ENCODE measurements at places on chromosomes 12 and 14.

GRCh38 chr12:9951026-9951675 lies 19.0 kb upstream of the CLEC2A start:
- peak; percentile 7 for DNase-seq

DNA sequence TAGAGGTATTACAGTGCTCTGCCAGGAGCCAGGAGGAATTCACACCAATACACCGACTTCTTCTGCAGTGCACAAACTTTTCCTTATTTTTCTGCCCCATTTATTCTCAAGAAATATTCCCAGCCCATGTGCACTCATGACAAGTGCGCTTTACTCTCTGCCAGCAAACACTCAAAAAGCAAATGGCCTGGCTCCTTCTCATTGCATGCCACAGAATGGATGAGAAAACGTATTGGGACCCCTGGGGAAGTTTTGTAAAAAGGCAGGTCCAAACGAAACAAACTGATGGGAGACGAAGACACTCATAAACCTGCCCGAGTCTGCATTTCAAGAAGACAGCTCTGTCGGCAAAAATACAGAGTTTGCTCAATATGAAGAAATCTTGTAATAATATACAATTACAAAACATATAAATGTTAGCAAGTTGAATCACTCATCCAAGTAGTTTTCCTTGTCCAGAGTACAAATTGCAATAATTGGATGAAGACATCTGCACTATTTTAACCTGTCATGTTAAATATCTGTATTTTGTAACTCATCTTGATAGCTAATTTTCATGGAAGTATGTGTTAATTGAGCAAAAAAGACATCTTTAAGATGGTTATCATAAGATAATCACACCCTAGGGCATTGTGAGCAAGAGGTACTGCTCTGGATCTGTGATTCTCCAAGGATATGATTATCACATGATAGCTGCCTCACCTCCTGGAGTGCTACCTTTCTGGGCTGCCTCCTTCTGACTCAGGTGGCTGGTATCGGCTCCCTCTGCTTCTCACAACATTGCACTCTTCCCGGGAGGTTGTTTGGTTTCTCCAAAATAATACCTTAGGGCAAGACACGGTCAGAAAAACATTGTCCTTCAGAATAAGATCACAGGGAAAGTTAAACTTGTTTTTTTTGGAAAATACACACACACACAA lies 260.8 kb upstream of the G2E3 start:
- DNase-seq: no peak

DNA sequence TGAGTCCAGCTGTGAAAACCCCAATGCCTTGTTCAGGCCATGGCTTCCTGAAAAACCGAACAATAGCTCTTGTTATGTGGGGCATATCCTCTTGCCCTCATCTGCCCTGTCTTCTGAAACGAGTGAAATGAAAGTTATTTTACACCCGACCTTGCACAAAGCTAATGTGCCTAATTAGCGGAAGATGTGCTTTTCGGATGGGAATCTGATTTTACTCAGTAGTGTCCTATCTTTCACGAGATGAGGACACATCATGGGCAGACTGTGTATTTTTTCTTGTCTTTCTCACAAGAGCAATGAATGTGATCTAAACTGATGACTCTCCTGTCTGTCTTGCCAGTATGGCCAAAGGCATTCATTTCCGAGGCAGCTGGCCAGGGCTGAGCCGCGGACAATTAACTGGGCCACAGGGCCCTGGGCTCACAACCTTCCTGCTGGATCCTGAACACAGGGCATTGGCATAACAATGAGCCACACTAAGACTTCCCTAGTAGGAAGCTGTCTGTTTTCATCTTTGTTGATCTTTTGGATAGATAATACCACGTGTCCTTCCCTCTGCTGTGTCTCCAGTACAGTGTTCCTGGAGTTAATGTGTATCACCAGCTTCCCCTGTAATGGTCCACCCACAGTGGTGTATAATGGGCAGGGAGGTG lies 86.0 kb upstream of the HIF1A start:
- no peak for DNase-seq

DNA sequence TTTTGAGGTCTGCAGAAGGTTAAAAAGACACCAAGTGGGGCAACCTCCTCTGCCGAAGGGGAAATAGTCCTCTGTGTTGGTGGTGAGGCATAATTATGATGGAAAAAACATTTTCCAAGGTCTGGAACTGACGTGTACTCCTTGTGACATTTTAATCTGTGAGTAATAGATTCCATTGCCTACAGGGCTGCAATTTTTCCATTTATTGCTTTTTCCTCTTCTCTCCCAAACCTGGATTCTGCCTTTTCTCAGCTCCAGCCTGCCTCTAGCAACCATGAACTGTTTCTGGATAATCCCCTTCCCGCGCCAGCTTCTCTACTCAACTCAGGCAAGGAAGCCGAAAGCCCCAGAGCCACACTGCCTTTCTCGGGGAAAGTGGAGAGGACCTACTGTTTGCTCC lies 230.1 kb upstream of the PLXNC1 start:
- DNase-seq: no peak

- DNase-seq: no peak
These were observed 11.0 kb upstream of the AEBP2 start for GRCh38 chr12:19428246-19428645.

DNA sequence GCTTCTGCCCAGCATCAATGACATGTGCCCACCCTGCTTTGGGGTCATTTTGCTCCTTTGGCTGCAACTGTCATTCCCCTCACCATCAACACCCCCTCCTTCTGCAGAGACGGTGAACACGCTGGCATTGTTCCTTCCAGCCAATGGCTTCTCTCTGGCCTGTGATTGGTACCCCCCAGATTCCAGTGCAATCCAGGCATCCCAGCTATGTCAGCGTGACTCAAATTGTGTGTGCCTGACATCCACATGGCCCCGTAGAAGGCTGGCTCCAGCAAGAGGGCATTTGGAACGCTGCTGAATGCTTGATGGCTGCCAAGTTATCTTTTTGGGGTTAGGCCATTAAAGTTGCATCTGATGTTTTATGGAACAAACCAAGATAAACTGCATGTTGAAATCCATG lies 21.0 kb upstream of the CCND2 start:
- no peak for DNase-seq

All from CD8-positive, alpha-beta memory T cell (primary cell).